ENCODE measurements at places on chromosomes 11 and 22. TPM values are rescaled to one million over a fixed set of nuclear protein-coding genes. Genes with fewer than 3 reads are reported as not detected.

Gene C11orf86
- not detected for total RNA-seq

Gene VPREB1
- total RNA-seq, result not detected

Gene SYT9
- total RNA-seq, result not detected

Gene PPP6R2
- 25.7 TPM for total RNA-seq

Gene TRIM34
- 12.3 TPM for total RNA-seq

Gene UEVLD
- total RNA-seq, result 32.9 TPM

Gene PRRG4
- under 0.01 TPM for total RNA-seq

Gene GGTLC2
- not detected for total RNA-seq

Gene MS4A4A
- total RNA-seq, result not detected

Gene HSD17B12
- total RNA-seq, result 115 TPM

Gene CHRNA10
- total RNA-seq, result 1.3 TPM

Gene OR51I1
- not detected for total RNA-seq

Gene OR52A1
- not detected for total RNA-seq

Gene RTN3
- 122 TPM for total RNA-seq

Gene BID
- 9.0 TPM for total RNA-seq

Gene ANO9
- not detected for total RNA-seq

Gene BACE1-AS
- total RNA-seq, result 5.4 TPM

Gene SMC1B
- under 0.01 TPM for total RNA-seq

Gene SNX19
- 114 TPM for total RNA-seq

Gene MYH9
- total RNA-seq, result 502 TPM

Gene HEPHL1
- total RNA-seq, result not detected

Gene CTSF
- total RNA-seq, result 26.3 TPM

Gene LMO1
- total RNA-seq, result not detected

Gene CERK
- 34.9 TPM for total RNA-seq

Gene OR4C15
- not detected for total RNA-seq

Gene OR2AT4
- total RNA-seq, result not detected

Gene RIMBP3C
- 0.32 TPM for total RNA-seq

Gene UVRAG
- total RNA-seq, result 27.2 TPM

Gene SCGB1A1
- not detected for total RNA-seq

Gene ARHGAP20
- 10.3 TPM for total RNA-seq
